ENCODE measurements at places on chromosomes 3 and 15.

DNA sequence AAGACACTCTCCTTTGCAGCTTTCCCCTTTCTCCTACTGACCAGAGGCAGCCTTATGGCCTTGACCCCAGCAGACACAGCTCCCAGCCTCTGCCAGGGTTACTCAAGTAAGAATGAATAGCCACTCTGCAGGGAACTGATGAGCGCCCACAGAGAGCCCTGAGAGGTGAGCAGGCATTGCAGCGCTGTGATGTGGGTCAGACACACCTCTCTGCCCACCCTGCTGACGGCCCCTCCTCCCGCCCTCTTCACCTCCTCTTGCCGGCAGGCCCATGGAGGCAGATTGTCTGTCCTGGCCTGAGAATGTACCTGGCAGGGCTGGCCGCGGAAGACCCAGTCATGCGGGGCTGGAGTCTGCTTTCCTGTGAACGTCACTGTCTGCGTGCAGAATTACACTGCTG is 512.6 kb upstream of the PPP2R3A start:
- no peak for DNase-seq

GRCh38 chr3:45067486-45067885 is 41.4 kb downstream of the CLEC3B start:
- no peak for DNase-seq

DNA sequence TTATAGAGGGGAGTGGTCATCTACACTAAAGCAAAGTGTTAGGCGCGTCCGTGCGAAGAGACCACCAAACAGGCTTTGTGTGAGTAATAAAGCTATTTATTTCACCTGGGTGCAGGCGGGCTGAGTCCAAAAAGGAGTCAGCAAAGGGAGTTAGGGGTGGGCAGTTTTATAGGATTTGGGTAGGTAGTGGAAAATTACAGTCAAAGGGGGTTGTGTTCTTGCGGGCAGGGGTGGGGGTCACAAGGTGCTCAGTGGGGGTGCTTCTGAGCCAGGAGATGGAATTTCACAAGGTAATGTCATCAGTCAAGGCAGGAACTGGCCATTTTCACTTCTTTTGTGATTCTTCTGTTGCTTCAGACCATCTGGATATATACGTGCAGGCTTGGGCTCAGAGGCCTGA is 47.1 kb downstream of the OIP5 start:
- DNase-seq = peak; percentile 41

DNA sequence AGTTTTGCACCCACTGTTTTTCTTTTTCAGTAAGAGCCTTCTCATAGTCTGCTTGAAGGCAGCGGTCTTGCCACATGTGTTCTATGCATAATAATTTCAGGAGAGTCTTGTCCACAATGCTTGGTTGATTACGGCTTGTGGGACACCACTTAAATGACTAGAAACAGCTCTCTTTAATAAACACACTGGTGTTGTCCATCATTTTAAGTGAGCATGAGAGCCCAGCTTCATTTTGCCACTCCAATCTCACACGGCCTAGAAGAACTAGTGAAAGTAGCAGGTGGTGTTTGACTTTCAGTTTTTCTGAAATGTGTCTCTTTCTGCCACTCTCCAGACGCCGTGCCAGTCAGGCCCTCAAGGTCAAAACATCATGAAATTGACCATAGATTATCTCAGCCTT is 292.1 kb downstream of the LPP start:
- no peak for DNase-seq

GRCh38 chr15:48681353-48681752 is 35.8 kb upstream of the FBN1 start:
- no peak for DNase-seq

GRCh38 chr15:57461541-57461940 is 85.2 kb downstream of the CGNL1 start:
- DNase-seq = no peak

DNA sequence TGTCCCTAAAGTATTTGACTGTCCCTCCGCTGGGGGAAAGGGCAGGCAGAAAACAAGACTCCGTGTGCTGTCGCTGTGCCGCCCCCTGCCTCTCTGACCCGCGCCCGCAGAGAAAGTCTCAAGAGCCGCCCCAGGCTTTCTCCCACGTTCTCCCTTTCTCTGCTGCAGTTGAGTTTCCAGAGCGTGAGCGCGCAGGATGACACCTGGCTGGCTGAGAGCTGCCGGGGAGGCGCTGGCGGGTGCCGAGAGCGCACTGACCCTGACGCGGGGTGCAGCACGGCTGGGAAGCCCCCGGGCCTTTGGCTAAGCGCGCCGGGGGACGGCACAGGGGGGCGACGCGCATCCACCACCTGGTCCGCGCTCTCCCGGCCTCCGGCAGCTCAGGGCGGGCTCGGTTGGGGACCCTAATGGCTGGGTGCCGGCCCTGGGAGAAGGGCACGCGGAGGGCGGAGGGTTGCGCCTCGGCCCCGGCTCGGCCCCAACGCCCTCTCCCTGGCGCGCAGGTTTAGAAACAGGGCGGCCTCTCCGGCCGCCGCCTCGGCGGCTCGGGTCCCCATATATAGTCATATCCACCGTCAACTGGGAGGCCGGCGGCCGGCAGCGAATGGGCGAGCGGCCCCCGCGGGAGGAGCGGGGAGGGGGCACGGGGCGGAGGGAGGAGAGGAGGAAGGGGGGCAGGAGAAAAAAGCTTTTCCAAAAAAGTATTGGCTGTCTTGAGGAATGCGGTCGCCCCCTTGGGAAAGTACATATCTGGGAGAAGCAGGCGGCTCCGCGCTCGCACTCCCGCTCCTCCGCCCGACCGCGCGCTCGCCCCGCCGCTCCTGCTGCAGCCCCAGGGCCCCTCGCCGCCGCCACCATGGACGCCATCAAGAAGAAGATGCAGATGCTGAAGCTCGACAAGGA is at the start of gene TPM1:
Gene TPM1 (plus strand): TSS at position 774 of the 903 bp plus-strand sequence. CDS start 83 bp downstream, at position 857.
- no peak for DNase-seq

DNA sequence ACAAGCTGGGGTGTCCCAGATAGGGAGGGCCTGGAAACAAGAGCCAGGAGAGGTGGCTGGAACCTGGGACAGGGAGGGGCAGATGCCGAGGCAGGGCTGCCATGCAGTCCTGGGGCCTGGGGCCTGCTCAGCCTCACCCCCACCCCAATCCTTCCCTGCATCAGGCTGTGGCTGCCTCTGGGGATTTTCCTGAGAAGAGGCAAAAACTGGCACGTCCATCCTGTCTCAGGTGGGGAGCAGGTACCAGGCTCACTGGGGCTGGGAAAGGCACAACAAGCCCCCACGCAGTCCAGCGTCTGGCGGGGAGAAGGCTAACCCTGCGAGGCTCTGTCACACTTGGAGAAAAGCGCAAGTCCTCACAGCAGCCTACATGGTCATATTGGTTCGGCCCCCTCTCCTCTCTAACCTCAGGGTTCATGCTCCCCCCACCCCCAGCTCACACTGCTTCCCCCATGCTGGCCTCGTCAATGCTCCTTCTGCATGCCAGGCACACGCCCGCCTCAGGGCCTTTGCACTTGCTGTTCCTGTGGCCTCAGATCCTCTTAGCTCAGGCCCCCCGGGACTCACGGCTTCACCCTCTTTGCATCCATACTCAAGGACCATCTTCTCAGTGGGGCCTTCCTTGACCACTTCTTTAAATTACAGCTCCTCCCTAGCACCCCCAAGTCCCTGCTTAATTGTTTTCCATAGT is 53.1 kb downstream of the LINGO1 start:
- DNase-seq = no peak

- no peak for DNase-seq
Measured at GRCh38 chr15:47678040-47678439, 39.3 kb upstream of the SEMA6D start.

DNA sequence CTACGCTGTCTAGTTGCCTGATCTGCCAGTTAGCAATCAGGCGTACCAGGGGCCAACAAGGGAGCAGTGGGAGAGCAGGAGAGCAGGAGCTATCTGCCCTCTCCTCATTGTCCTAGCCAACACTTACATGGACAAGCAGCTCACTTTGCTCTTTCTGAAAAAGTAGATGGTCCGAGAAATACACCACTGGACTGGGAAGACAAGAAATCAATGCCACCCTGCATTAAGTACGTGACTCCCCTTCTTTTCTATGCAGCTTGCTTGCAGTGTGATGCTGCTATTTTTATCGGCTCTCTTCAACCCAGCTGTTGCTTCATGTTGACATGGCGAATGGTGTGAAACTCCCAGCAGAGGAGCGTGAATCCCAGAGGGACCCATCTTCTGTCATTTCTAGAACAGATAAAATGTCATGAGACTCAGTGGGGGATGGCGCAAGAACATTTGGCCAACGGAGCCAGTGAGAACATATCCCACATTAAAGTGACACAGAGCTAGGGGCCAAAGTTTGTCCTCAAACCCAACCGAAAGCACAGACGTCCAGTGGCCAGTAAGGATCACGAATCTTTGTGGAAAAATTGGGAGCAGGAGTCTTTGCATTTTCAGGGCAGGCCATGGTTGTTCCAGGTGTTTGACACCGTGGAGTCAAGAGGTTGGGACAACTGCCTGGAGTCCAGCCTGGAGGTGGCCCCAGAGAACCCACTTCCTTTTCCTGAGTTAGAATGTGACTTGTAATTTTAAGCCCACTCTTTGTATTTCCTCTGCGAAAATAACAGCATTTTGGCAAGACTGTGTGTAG is 53.7 kb upstream of the MEF2A start:
- no peak for DNase-seq

Measured in T-helper 2 cell (primary cell).